NCI-H774 (cell line): ENCODE measurements at places on chromosomes 16 and 17.

- peak; percentile 4 for DNase-seq
Observed at GRCh38 chr16:25092441-25092840, 19.1 kb upstream of the LCMT1 start.

DNA sequence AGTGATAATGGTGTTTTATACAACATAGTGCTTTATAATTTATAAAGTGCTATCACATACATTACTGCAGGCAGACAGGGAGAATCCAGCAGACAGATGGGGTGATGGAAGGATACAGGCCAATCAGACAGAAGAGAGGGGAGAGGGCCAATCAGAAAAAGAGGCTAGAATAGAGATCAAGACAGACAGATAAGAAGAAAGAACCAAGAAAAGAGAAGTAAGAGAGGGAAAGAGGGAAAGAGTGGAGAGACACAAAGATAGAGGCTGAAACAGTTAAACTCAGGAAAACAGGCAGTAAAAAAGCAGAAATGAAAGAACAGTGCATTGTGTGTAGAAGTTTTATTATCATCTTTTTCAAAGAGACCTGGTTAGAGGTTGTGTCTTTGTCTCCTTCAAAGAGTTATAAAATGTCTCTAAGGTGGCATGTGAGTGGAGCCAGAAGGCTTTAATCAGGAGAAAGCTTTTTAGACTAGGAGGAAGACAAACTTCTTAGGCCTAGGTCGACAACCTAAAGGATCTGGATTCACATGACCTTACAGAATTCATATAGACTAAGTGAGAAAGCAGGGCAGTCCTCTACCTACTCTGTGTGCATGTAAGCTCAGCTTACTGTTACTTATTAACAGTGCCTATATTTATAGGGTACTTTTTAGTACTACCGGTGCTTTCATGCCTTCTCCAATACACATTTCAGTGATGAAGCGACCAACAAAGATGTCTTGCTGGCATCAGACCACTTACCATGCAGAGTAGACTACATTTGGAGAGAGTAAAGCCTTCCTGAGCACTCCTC lies 8.3 kb upstream of the CHD3 start:
- no peak for DNase-seq

GRCh38 chr17:43011728-43012472 lies 5.3 kb downstream of the IFI35 start:
- DNase-seq = no peak

GRCh38 chr17:19578545-19578944 lies 44.9 kb downstream of the SLC47A1 start:
- DNase-seq = no peak

DNA sequence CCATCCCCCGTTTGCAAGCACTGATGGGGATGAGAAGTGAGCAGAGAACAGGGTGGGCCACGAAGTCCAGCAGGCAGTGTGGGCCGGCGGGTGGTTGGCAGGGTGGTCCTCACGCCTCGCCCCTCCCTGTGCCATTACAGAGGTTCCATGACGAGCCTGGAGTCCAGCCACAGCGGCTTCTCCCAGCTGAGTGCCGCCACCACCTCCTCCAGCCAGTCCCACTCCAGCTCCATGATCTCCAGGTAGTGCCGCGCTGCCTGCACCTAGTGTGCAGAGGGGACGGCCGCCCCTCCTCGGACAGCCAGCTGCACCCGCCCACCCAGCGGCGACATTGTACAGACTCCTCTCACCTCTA lies 73.0 kb downstream of the SEC14L1 start:
- no peak for DNase-seq

DNA sequence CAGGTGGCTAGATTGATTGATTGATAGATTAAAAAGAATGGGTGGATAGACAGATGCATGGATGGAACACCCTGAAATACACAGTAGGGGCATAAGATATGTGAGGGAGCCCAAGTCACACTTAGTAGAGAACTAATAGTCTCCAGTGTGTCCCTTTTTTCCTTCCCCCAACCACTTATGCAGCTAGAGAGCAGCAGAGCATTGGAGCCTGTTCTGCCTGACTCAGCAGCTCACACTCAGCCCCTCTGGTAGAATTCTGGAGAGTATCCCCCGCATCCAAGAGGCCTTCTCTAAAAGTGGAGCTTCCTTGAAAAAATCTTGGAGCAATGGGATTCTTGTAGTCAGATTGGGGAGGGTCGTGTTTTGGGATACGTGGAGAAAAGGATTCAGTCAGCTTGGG lies 20.5 kb upstream of the GPR139 start:
- DNase-seq = no peak

DNA sequence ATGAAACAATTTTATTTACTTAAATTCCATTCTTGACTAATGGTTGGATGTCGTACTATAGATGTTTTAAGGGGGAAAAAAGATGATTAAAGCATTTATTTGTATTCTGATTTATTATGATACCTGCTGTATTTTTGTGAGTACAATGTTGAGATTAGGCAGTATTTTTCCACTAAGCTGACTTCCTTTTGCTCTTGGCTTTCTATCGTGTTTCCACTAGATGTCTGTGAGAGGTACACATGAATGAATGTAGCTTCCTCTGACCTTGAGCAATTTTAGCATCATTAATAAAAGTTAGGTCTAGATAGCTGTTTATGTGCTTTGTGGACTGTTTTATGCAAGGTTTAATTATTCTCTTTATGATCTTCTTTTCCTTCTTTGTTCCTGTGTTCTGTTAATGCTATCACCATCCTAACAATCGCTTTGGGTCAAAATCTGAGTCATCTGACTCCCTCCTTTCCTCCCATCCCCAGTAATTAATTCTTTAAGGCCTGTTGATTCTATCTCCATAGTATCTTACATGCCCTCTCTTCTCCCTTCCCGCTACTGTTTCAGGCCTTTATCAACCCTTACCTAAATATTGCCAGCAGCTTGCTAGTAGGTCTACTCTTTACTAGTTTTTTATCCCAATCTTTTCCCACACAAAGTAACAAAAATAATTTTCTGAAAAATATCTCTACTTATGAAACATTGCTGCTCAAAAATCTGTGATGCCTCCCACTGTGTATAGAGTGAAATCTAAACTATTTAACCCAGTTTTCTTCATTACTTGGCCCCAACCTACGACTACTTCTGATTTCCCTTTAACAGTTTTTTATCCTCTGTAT lies 76.0 kb downstream of the VMP1 start:
- DNase-seq = no peak

DNA sequence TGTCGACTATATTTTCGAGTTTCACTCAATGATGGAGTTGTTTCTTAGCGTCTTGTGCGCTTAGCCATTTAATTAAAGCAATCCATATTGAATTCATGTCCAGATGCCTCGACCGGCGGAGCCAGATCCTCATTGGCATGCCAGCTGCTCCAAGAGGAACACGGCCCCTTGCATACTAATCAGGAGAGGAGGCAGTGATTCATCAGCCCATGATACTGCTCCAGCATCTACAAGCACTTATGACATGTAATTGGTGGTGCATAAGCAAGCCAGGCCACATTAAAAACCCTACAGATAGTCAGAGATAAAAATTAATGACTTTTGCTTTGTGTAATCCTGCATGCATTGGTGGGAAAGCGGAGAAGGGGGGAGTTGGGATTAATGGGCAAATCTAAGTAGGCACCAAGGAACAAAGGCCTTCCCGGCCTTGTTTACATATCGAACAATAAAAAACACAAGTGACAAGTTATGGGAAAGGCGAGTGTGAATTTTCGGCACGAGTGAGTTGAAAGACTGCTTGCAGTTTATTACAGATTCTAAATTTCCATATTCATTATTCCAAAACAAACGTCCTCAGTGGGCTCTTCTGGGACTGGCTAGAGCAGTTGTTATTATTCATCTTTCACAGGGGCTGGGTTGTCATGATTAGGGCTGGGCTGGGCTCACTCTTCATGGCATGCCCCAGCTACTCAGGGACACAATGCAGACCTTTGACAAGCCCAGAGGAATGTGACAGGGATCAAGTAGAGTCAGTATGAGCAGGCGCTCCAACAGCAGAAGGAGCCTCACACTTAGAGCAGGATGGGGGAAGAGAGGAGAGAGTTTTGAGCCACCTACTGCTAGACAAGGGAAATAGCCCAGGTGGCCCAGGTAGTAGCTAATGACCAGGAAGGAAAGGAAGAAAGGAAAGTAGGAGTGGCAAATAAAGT lies 281.7 kb upstream of the ZFHX3 start:
- DNase-seq = no peak

GRCh38 chr17:35313875-35314409 lies 59.5 kb downstream of the SLFN11 start:
- DNase-seq = no peak

DNA sequence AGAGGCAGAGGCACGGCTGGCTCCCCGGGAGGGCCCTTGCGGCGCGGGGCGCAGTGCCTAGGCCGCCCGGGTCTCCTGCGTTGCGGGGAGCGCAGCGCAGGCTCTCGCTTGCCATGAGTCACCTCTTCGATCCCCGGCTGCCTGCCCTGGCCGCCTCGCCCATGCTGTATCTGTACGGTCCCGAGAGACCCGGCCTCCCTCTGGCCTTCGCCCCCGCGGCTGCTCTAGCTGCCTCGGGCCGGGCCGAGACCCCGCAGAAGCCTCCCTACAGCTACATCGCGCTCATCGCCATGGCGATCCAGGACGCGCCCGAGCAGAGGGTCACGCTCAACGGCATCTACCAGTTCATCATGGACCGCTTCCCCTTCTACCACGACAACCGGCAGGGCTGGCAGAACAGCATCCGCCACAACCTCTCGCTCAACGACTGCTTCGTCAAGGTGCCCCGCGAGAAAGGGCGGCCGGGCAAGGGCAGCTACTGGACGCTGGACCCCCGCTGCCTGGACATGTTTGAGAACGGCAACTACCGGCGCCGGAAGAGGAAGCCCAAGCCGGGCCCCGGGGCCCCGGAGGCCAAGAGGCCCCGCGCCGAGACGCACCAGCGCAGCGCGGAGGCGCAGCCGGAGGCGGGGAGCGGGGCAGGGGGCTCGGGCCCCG lies 390 bp downstream of the FOXL1 start:
- no peak for DNase-seq
